ENCODE measurements at places on chromosomes 6 and 20.
A peak's percentile ranks its signal among the peaks of the same experiment; 100 is the strongest.

DNA sequence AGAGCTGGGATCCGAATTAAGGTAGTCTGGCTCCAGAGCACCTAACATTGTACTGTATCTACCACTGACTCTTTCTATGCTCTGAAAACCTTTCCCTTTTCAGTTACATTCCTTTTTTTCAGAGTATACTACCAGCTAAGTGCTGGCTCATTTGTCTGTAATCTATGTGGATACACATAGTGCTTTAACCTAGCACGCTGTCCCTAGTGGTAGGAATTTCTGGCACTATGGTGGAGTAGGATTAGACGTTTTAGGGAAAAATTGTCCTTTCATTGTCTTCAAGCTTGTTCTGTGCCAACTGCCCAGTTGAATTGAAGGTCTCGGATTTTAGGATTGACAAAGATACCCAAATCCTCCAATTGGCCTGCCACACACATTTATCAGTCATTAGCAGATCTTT, 259.1 kb upstream of the FERMT1 start:
- DNase-seq: peak; percentile 13

GRCh38 chr6:127904160-127904559, 3.3 kb upstream of the THEMIS start:
- DNase-seq: no peak

GRCh38 chr6:53614676-53615075, 50.9 kb downstream of the KLHL31 start:
- DNase-seq: no peak

DNA sequence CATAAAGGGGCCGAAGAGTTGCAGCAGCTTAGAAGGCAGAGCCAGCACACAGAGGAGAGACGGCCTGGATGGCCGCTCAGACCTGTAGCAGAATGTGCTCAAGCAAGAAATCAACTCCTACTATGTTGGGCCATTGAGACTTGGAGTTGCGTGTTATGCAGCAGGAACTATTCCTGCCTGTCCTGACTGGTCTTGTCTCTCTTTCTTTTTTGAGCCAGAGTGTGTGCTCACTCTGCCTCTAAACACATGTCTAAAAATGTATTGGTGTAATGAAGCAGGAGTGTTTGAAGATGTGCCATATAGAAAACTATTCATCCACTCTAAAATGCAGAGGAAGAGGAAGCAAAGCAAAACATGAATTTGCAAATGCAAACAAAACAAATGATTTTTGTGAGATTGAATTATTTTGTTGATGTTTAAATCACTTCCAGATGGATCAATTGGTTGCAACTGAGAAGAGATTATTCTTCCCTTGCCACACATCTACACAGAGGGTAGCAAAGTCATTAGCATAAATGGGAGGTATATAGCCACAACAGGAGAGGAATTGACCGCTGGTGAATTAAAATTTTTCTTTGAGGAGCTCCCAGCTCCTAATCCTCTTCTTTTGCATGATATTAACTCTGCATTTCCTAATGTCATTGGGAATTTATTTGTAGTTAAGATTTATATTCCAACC, 20.4 kb upstream of the SYNJ2 start:
- DNase-seq: no peak

DNA sequence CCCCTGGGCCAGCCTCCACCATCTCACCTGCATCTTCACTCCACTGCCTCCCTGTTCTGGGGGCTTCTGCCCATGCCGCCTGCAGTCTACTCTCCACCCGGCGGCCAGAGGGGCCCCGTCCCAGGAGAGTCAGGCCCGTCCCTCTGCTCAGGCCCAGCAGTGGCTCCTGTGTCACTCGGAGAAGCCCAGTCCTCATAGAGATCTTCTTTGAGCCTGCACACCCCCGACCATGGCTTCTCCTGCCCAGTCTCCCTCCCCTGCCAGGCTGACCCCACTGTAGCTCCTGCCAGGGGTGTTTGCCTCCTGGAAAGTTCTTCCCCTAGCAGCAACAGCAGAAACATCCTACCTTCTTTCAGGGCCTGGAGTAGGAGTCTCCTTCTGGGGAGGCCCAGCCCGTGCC, 22.2 kb upstream of the NOL4L start:
- no peak for DNase-seq

DNA sequence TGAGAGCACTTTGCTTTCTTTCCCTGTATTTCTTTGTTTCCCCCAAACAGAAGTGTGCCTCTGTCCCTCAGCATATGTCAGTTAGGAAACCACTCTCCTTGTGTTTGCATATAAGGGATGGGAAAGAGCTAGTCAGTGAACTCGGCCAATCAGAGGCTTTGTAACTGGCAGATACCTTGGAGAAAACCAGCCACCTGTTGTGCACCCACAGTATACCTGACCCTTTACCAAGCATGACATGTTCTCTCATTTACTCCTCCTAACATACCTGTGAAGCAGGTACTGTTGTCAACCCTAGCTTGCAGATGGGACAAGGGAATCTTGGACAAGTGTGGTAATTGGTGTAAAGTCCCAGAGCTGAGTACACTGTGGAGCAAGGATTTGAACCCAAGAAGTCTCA, 96.1 kb upstream of the FAM8A1 start:
- DNase-seq: no peak

GRCh38 chr6:107235511-107235910, 120.2 kb upstream of the BEND3 start:
- DNase-seq: peak; percentile 1

GRCh38 chr6:80338201-80338836, 231.8 kb downstream of the BCKDHB start:
- no peak for DNase-seq

DNA sequence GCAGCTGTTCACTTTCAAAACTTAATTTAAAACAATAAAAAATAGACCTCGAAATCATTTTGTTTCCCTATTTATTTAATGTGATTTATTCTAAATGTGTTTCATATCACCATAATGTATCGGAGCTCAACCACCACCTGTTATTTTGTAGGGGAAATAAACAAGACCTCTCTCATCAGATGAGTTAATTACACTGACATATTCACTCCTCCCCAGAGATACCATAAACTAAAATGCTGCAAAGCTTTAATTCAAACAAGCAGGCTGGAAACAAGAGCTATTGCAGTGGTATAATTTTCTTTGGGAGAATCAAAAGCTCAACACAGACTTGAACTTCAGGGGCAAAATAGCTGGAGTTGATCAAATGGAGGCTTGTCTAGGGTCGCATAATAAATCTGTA, 303.5 kb upstream of the TSHZ2 start:
- no peak for DNase-seq

DNA sequence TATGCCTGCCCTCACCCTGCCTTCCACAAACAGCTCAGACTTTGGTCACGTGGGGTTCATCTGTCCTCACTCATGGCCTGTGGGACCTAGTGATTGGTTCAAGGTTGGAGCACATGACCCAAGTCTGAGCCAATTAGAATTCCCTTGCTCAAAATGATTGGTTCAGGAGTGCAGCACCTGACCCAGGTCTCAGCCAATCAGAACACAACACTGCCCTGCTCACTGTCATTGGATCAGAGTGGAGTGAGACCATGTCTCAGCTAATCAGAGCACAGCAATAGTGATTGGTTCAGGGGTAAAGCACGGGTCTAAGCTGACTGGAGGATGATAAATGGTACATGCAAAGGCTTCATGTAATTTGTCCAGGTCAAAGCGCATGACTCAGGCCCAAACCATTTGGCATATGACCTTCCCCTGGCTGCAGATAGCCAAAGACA, 102.2 kb downstream of the PREX1 start:
- DNase-seq: peak; percentile 19

- no peak for DNase-seq
Observed at GRCh38 chr6:98830146-98830545, 4.2 kb upstream of the POU3F2 start.

DNA sequence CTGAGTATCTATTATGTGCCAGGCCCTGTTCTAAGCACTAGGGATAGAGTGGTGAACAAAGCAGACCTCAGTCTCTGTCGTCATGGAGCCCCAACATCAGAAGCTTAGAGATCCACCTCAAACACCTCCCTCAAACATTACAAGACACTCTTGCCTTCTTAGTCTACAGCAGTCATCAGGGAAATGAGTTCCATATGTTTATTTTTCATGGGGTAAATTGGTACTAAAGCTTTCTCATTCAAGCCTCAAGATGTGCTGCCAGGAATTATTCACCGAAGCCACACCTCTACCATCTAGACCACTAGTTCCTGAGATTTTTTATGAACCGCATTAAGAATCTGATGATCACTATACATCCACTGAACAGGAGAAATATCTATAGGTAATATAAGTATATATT, 59.0 kb upstream of the TFB1M start:
- DNase-seq: peak; percentile 64

GRCh38 chr6:163835439-163836171, 421.1 kb downstream of the QKI start:
- no peak for DNase-seq

DNA sequence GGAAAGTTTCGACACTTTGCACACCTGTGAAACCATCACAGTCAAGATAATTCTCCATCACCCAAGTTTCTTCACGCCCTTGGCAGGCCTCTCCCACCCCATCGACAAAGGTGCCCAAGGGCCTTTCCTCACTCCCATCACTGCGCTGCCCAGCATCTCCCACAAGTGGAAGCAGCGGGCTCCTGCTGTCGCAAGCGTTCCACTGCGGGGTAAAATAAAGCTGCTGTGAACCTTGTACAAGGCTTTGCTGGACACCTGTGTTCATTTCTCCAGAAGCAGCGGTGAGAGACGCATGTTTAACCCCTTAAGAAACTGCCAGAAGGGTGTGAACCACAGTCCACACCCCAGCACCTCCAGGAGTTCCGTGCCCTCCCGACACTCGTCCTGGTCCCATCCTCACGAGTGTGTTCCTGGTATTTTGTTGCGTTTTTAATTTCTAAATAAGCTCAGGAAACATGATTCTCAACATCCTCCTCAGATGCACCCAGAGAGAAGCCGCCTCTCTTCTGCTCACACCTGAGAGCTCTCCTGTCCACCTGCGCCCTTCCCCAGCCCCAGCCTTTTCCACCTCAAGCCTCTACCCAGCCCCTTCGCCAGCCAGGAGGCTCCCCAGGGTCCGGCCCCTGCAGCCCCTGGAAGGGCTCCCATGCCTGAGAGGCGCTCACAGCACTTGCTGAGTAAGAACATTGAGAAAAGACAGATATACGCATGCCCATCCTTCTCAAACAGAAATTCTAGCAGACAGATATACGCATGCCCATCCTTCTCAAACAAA, 97.5 kb downstream of the TAF4 start:
- no peak for DNase-seq

DNA sequence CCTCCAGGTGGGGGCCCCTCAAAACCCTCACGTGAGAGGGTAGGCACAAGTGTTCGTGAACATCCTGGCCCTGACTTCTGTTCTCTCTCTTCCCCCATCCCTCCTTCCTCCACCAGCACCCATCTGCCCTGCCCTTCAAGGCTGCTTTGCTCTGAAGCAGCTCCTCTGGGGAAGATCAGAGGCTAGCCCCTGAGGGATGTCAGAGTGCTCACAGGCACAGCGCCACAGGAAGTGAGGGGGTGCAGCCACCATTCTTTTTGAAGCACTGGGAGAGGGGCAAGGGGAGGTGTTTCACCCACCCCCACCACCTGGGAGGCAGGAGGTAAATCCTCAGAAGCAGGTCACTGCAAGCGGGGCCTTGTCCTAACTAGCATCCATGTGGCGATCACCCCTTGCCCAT, 11.4 kb downstream of the MOCS1 start:
- no peak for DNase-seq

GRCh38 chr6:144786825-144787224, 501.7 kb downstream of the UTRN start:
- DNase-seq: no peak
